ENCODE measurements at places on chromosomes 5 and 9.
A peak's percentile ranks its signal among the peaks of the same experiment; 100 is the strongest.

GRCh38 chr9:123548741-123549545 is 192.9 kb downstream of the CRB2 start:
- peak; percentile 33 for DNase-seq

DNA sequence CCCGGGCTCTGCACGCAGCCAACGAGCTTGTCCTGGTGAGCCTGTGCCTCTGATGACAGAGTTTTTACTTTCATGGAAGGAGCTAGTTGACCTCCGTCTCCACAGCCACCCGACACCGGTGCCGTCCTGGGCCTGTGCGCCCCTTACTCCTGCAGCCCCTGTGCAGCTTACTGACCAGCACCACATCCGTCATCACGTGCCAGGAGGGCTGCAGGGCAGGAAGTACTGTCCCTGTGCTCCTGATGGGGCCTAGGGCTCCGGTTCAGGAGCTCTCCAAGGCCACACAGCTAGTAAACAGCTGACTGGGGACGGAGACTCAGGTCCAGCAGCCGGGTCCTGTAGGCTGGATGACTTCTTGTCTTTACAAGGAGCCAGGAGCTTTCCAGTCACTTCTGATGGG is 10.2 kb downstream of the STKLD1 start:
- no peak for DNase-seq

- DNase-seq = no peak
Measured at GRCh38 chr9:35661756-35662350, 3.1 kb downstream of the ARHGEF39 start.

DNA sequence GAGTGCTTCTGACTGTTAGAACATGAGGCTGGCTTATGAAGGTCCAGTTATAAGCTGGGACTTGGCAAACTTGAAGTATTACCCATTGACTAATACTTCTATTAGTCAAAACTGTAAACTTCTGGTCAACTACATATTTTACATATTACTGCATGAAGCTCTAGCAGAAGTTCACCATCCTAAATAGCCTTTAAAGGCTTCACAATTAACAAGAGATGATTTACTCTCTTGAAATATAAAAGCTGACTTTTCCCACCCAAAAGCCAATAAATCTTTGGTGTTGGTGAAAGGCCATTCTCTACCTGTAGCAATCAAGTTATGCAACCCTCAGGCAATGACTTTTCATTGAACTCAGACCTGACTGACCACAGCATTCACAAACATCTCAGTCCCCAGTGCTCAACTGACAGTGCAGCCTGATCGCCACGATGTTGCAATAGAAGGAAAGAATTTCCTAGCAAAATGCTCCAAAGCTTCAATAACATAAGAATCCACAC is 345.6 kb downstream of the EBF1 start:
- no peak for DNase-seq

GRCh38 chr5:121108725-121109124 is 644.6 kb downstream of the PRR16 start:
- DNase-seq = no peak

DNA sequence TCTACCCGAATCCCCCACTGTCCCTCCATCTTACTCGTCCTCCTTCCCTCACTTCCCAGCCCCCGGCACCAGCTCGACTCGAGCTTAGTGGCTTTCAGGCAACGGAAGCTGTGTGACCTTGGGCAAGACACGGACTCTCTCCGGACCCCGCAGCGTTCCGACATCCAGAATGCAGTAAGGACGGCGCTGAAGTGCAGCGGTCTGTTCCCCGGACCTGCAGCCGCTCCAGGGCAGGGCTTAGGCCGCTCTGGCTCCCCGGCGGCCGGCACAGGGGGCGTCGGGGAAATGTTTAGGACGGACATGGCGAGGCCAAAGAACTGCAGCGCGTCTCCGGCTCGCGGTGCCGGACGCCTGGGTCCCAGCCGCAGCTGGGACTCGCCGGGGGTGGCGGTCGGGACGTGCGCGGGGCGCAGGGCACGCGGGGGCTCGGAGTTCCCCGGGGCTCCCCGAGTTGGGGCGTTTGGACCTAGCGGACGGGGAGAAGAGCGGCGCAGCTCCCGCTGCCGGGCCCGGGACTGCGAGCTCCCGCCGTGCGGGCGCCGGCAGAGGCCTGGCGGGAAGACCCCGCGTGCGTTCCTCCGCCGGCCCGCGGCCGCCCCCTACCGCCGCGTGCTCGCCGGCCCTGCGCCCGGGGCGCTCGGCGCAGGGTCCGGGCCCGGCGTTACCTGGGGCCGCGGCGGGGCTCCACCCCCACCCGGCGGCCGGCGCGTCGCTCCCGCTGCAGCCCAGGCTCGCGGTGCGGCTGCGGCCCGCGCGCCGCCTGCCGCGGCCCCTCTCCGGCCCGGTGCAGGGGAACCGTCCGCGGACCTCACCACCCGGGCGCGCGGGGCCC is 5.6 kb upstream of the RNF44 start:
- no peak for DNase-seq

GRCh38 chr5:143870362-143870761 is 58.4 kb downstream of the HMHB1 start:
- no peak for DNase-seq

DNA sequence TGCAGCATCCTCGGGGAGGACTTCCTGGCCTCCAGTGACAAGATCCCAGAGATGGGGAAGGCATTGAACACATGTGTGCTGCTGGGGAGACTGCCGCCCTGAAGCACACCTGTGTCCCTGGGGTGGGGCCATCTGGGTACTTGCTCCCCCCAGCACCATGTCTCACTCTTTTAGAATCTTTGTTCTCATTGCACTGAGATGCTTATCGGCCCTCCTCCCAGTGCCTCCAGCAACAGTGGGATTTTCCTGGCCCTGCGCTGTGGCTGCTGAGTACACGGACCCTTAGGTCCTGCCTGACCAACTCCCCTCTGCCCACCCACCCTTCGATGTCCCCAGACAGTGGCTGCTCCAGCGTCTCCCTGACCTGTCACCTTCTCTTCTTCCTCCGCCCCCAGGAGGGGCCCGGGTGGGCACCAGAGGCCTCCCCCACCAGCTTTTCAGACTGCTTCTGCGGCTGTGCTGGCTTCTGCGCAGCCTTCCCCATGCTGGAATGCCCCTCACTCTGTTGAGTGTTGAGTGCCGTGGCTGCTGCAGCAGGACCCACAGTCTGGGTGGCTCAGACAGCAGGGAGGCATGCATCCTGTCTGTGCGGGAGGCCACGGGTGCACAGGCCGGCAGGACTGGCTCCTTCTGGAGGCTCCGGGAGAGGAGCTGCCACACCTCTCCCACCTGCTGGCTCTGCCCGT is 145.9 kb upstream of the IRX2 start:
- DNase-seq = no peak
